Activated T-helper 2 cell treated with anti-CD3 and anti-CD28 coated beads, Interferon-gamma antibody, Interleukin-2, Interleukin-4, amounts not matched to agents 10 μg/mL and 5 μg/mL and 100 μg/mL, durations not matched to agents 14 hours and 24 hours and 36 hours (primary cell): ENCODE measurements at places on chromosomes 16 and 17. TPM values are rescaled to one million over a fixed set of nuclear protein-coding genes. Genes with fewer than 3 reads are reported as not detected.

GRCh38 chr17:82291582-82292250 lies 18.2 kb upstream of the CSNK1D start:
- peaks cover 36% of the 10 kb centered on the region for H3K4me1 ChIP-seq
- H3K4me3 ChIP-seq, result peak overlapping the region; percentile 75
- H3K27ac ChIP-seq, result peak overlapping the region; percentile 59
- DNase-seq, result no peak
- H3K27me3 ChIP-seq, result no peaks in the 10 kb centered on the region

DNA sequence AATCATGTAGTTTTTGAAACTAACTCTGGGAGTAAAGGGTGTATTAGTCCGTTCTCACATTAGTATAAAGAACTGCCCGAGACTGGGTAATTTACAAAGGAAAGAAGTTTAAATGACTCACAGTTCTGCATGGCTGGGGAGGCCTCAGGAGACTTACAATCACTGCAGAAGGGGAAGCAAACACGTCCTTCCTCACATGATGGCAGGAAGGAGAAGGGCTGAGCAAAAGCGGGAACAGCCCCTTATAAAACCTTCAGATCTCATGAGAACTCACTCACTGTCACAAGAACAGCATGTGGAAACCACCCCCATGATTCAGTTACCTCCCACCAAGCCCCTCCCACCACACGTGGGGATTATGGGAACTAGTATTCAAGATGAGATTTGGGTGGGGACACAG lies 256.5 kb upstream of the TNRC6C start:
- H3K27me3 ChIP-seq, result peaks cover 7% of the 10 kb centered on the region
- no peak for DNase-seq
- H3K4me3 ChIP-seq, result no peak overlapping the region
- no peaks in the 10 kb centered on the region for H3K4me1 ChIP-seq
- H3K36me3 ChIP-seq, result peaks cover 3% of the 10 kb centered on the region

- no peaks in the 10 kb centered on the region for H3K36me3 ChIP-seq
- H3K27ac ChIP-seq, result no peak overlapping the region
- DNase-seq, result no peak
- H3K4me1 ChIP-seq, result no peaks in the 10 kb centered on the region
- H3K4me3 ChIP-seq, result no peak overlapping the region
- H3K27me3 ChIP-seq, result no peaks in the 10 kb centered on the region
Observed at GRCh38 chr16:46871597-46871996, 12.6 kb upstream of the GPT2 start.

GRCh38 chr17:76496464-76496863 lies 4.8 kb downstream of the RHBDF2 start:
- no peaks in the 10 kb centered on the region for H3K27me3 ChIP-seq
- no peak for DNase-seq
- no peak overlapping the region for H3K27ac ChIP-seq
- H3K4me1 ChIP-seq, result peaks cover 37% of the 10 kb centered on the region

SLC52A1 gene
- total RNA-seq, result 0.14 TPM in 2 replicates

DNA sequence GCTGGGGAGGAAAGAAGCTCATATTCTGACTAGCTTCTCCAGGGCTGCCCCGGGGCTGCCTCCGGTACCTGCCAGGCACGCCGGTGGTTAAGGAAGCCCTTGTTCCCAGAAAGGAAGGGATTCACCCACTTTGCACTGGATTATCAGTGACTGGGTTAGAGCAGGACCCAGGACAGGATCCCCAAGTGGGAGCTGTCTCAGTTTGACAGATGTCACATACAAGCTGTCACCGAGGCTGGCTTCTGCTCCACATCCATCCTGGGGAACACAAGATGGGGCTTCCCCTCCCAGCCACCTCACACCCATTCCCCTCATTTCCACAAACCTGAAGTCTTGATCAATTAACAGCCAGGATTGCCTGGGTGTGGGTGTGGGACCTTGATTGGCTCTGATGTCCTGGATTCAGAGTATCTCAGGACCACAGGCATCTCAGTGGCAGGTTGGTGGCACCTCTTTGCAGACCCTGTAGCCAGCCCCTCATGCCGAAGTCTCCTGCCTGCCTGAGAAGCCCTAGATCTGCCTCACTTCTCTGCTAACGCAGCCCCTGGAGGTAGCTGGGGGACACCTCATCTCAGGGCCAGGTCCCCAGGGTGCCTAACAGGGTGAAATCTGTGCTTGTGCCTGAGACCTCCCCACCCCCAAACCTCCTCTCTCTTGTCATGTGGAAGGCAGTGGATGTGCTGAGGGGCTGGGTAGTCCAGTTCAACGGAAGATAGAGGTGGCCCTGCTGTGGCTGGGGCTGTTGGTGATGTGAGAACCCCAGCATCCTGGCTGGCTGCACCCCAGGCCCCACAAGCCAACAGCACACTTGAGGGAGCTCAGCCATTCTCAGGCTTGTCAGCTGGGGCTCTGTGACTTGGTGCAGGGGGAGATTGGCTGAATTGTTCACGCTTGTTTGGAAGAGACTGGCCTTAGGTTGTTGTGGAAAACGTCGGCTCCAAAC lies 1.4 kb downstream of the CACNG5 start:
- peaks cover 45% of the 10 kb centered on the region for H3K27me3 ChIP-seq
- no peak overlapping the region for H3K4me3 ChIP-seq
- H3K4me1 ChIP-seq, result no peaks in the 10 kb centered on the region

DNA sequence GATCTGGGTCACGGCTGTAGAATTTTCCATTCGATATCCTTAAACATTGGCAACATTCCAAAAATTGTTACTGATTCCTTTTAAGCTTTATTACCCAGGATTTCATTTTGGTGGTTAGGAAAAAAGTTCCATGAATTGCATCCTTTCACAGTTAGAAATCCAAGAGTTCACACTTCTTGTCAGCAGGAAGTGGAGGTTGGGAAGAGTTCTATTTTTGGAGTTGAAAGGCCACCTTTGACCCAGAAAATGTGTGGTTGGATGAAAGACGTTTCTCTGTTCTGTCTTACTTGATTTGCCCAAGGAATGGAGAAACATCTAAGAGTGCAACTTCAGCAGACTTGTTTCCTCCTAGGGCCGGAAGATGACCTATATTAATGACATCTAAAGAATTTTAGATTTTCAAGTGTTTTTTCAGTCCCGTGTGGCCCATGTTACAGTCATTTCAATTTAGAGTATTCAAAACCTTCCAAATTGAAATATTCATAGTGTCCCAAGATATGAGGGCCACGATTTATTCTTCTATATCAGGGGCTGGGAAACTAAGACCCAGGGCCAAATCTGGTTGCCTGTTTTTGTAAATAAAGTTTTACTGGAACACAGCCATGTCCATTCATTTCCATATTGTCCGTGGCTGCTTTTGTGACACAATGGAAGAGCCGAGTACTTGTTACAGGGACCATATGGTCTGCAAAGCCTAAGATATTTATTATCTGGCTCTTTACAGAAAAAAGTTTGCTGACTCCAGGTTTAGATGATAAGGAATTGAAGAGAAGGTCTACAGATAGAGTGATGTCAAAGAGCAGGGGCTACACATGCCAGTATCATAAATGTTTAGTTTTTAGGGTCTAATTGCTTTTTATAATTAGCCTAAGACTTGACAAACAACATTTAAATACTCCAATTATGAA lies 50.2 kb downstream of the CDK5R1 start:
- DNase-seq, result no peak
- peaks cover 5% of the 10 kb centered on the region for H3K36me3 ChIP-seq
- H3K27ac ChIP-seq, result no peak overlapping the region
- no peak overlapping the region for H3K4me3 ChIP-seq

- H3K27me3 ChIP-seq, result peaks cover 3% of the 10 kb centered on the region
- peak overlapping the region; percentile 90 for H3K4me3 ChIP-seq
- H3K27ac ChIP-seq, result peak overlapping the region; percentile 89
- DNase-seq, result peak; percentile 14
- peaks cover 31% of the 10 kb centered on the region for H3K36me3 ChIP-seq
Observed at GRCh38 chr16:11586378-11586855, 302 bp downstream of the LITAF start.

GRCh38 chr17:49521471-49522356 lies 26.6 kb downstream of the NGFR start:
- no peaks in the 10 kb centered on the region for H3K4me1 ChIP-seq
- no peak overlapping the region for H3K27ac ChIP-seq
- H3K4me3 ChIP-seq, result no peak overlapping the region
- DNase-seq, result no peak
- H3K36me3 ChIP-seq, result no peaks in the 10 kb centered on the region

DNA sequence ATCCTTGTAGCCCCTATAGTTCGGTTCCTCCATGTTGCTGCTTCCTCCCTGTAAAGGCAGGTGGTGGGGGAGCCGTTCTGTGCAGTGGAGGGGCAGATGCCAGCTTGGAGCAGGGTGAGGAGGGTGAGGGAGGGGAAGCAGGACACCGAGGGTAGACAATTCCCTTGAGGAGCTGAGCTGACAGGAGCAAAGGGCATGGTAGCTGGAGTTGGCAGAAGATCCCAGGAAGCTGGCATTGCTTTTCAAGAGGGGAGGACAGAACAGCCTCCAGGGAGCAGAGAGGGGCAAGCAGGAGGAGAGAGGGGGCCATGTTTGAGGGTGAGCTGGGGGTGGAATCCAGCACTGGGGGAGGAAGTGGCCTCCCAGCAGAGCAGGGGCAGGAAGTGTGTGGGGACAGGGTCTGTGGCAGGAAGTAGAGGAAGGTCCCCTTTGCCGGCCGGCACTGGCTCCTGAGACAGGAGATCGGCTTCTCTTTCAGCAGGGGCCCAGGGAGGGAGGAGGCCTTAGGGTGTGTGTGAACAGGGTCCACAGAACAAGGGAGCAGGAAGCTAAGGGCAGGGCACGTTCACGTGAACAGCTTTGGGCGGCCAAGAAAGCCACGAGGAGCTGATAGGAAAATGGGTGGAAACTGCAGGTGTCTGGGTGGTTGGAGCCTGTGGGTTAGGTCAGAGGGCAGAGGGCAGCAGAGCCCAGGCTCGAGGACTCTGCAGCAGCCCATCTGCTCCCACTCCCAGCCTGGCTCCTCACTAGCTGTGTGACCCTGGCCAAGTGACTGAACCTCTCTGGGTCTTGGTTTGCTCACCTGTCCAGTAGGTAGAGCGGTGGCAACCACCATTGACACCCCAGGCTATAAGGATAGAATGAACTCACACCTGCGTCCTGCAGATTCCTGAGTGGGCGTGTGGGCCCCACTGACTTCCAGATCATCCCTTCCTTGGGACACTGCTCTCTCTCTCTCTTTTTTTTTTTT lies 17.5 kb upstream of the SPNS2 start:
- peaks cover 26% of the 10 kb centered on the region for H3K4me1 ChIP-seq
- DNase-seq, result peak; percentile 26
- H3K4me3 ChIP-seq, result peak overlapping the region; percentile 56
- H3K27ac ChIP-seq, result peak overlapping the region; percentile 93

RAP1GAP2 gene
- 0.46 and 1.1 TPM in 2 replicates for total RNA-seq

CACNG4 gene
- total RNA-seq, result not detected in 2 replicates

DNA sequence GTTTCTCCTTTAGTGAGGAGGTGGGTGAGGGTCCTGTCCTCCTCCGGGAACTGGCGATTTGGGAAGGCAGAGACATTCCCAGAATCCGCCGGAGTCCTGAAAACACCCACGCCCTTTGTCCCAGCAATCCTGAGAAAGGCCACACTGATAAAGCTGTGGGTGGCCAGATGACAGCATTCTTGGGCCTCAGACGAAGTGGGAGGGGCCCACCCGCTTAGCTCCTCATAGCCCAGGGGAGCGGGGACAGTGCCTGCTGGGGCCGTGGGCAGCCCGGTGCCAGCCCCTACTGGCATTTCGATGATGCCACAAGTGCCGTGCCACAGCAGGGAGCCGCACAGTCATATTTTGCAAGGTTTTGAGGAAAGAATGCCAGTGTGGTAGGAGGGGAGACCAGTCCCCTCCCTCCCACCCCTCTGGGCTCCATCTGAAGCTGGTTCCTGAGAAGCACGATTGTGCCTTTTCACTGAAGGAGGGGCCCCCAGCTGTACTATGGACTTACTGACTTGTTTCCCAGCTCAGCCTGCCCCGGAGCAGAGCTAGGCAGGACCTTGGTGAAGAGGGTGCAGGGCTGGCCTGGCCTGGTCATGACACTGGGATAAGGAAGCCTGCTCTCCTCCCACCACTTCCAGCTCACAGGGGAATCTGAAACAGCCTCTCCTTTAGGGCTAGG lies 20.9 kb upstream of the MPRIP start:
- no peaks in the 10 kb centered on the region for H3K36me3 ChIP-seq
- peaks cover 11% of the 10 kb centered on the region for H3K4me1 ChIP-seq
- no peak overlapping the region for H3K27ac ChIP-seq
- peaks cover 3% of the 10 kb centered on the region for H3K27me3 ChIP-seq
- H3K4me3 ChIP-seq, result no peak overlapping the region

DNA sequence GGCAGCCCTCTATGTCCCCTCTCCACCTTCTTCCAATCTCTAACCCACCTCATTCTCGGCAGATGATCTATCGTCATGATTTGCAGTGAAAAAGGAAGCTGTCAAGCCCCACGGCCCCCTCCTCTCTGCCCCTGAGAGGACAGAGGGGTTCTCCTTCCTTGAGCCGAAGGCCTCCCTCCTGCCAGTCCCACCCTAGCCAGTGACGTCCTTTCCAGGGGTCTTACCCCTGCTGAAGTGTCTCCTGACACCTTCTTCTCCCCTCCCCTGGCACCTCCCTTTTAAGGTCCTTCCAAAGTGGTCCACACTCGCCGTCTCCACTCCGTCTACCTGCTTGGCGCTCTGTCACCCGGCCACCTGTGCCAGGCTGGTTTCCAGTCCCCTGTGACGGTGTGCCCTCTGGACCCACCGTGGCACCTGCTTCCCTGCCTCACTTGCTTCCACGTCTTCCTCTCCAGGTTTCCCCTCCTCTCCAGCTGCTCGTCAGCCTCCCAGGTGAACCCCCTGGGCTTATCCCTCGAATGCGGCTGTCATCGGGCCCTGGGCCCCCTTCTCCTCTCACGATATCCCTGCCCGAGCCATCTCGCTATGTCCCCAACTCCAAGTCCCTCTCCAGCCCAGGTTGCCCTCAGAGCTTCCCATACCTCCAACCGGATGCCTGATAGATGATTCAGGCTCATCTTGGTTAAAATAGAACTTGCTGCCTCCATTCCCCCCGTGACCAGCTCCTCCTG lies 5.7 kb downstream of the CCDC102A start:
- peak overlapping the region; percentile 66 for H3K4me3 ChIP-seq
- peaks cover 5% of the 10 kb centered on the region for H3K36me3 ChIP-seq
- peak overlapping the region; percentile 95 for H3K27ac ChIP-seq
- H3K4me1 ChIP-seq, result peaks cover 51% of the 10 kb centered on the region

DNA sequence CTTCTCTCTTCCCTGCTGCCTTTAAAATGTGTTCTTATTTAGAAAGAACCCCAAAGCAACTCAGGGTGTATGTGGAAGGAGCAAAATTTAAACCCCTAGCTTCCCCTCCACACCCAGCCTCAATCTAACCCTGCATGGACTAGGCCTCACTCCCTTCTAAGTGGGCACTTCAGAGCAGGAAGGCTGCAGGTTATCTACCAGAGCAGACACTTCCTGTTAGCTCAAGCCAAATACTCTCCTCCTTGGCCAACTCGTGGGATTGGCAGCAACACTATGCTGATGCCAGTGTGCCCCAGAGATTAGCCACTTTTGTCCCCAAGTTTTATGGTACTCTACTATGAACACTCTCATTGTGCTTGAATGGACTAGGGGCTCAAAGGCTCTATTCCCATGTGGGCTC lies 35.6 kb downstream of the CCDC42 start:
- no peak overlapping the region for H3K27ac ChIP-seq
- no peaks in the 10 kb centered on the region for H3K4me1 ChIP-seq
- no peaks in the 10 kb centered on the region for H3K36me3 ChIP-seq
- no peak overlapping the region for H3K4me3 ChIP-seq
- no peak for DNase-seq

HOXB3 gene
- total RNA-seq, result 3.8 and 4.6 TPM in 2 replicates

FADS6 gene
- total RNA-seq, result not detected in 2 replicates

- peak overlapping the region; percentile 72 for H3K4me3 ChIP-seq
- H3K27me3 ChIP-seq, result no peaks in the 10 kb centered on the region
- H3K36me3 ChIP-seq, result peaks cover 2% of the 10 kb centered on the region
Observed at GRCh38 chr17:17041018-17041521, 1.2 kb upstream of the MPRIP start.

GHDC gene
- 16.5 and 17.6 TPM in 2 replicates for total RNA-seq

FLII gene
- 334 and 340 TPM in 2 replicates for total RNA-seq
